Fibroblast of villous mesenchyme (primary cell): ENCODE measurements at places on chromosomes 2 and 18. TPM values are rescaled to one million over a fixed set of nuclear protein-coding genes. Genes with fewer than 3 reads are reported as not detected.

The ZNF638 gene
- total RNA-seq = 117 and 139 TPM in 2 replicates

The PCARE gene
- not detected in 2 replicates for total RNA-seq

The RGPD3 gene
- total RNA-seq = 0.32 and 0.43 TPM in 2 replicates

The GAL3ST2 gene
- under 0.01 and 0.43 TPM in 2 replicates for total RNA-seq

The KATNAL2 gene
- total RNA-seq = 1.3 and 2.9 TPM in 2 replicates

The CHRND gene
- not detected in 2 replicates for total RNA-seq

The DYSF gene
- total RNA-seq = 3.5 and 4.2 TPM in 2 replicates

The MC2R gene
- total RNA-seq = not detected in 2 replicates

The AGXT gene
- not detected in 2 replicates for total RNA-seq

The RAD51AP2 gene
- total RNA-seq = under 0.01 TPM in 2 replicates

The CCDC102B gene
- total RNA-seq = 10.4 and 20.9 TPM in 2 replicates

The COL4A3 gene
- under 0.01 TPM in 2 replicates for total RNA-seq

The MEP1B gene
- total RNA-seq = under 0.01 and 0.64 TPM in 2 replicates

The HOXD8 gene
- total RNA-seq = 11.9 and 15.5 TPM in 2 replicates

The TMEM247 gene
- 0.32 TPM in 1 of 2 replicates, not detected in the other for total RNA-seq

The DNAJC10 gene
- 104 and 116 TPM in 2 replicates for total RNA-seq

The CDH2 gene
- 74.7 and 89.2 TPM in 2 replicates for total RNA-seq

The LYPD6B gene
- 1.9 and 3.0 TPM in 2 replicates for total RNA-seq

The CFC1 gene
- not detected in 2 replicates for total RNA-seq

The CTLA4 gene
- total RNA-seq = not detected in 2 replicates

The PROM2 gene
- under 0.01 and 0.32 TPM in 2 replicates for total RNA-seq

The FBXO11 gene
- 46.1 and 48.8 TPM in 2 replicates for total RNA-seq

The FIGN gene
- 1.6 and 3.5 TPM in 2 replicates for total RNA-seq

The SCN2A gene
- 2.3 and 11.7 TPM in 2 replicates for total RNA-seq

The LIMS4 gene
- 27.2 and 37.7 TPM in 2 replicates for total RNA-seq

The UGT1A3 gene
- not detected in 2 replicates for total RNA-seq

The CCDC121 gene
- 1.3 and 1.9 TPM in 2 replicates for total RNA-seq

The CIDEA gene
- total RNA-seq = not detected in 2 replicates

The SAG gene
- total RNA-seq = not detected in 2 replicates

The RSAD2 gene
- 0.64 and 1.3 TPM in 2 replicates for total RNA-seq

The ACTG2 gene
- 59.6 and 113 TPM in 2 replicates for total RNA-seq

The GPC1 gene
- 88.9 and 106 TPM in 2 replicates for total RNA-seq

The MC5R gene
- not detected in 2 replicates for total RNA-seq

The SP140 gene
- 0.86 and 0.97 TPM in 2 replicates for total RNA-seq
